GM13977 (cell line): ENCODE measurements at places on chromosomes 2 and 18.

GRCh38 chr18:78709261-78709809 lies 270.3 kb upstream of the SALL3 start:
- no peak for DNase-seq

GRCh38 chr2:14790041-14790640 lies 157.6 kb downstream of the LRATD1 start:
- DNase-seq = no peak

DNA sequence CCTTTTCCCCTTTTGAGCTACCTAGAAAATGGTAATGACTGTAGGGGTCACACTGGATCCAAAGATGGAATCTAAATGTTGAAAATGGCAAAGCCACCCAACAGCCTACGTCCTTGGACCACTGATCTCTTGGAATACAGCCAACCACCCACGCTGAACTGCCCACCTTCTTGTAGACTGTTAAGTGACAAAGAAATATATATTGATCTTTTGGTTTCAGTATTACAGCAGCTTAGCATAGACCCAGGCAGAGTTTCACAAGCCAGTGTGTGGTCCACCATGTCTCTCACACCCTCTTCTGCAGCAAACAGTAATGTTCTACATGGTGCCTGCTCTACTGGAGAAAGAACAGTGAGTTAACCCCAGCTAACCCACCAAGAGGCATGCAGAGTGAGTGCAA lies 20.2 kb downstream of the CACNB4 start:
- peak; percentile 30 for DNase-seq

- no peak for DNase-seq
Observed at GRCh38 chr2:101658387-101658786, 39.1 kb upstream of the MAP4K4 start.

- DNase-seq = no peak
Observed at GRCh38 chr2:22998359-22998758, 386.6 kb upstream of the KLHL29 start.

DNA sequence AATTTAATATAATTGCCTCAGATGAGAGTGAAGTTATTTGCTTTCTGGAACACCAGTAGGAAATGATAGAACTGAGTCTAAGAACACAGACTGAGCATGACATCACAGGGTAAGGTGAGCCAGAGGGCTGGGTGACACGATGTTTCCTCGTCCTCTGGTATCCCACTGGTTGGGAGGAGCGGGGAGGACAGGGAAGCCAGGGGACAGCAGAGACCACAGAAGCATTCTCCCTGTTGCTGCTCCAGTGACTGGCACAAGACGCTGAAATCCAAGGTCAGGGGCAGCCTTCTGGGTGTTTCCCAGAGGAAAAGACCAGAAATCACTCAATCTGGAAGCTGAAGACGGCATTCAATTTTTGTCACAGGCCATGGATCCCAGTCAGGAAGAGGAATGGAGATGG lies 363.4 kb upstream of the SOX11 start:
- no peak for DNase-seq

DNA sequence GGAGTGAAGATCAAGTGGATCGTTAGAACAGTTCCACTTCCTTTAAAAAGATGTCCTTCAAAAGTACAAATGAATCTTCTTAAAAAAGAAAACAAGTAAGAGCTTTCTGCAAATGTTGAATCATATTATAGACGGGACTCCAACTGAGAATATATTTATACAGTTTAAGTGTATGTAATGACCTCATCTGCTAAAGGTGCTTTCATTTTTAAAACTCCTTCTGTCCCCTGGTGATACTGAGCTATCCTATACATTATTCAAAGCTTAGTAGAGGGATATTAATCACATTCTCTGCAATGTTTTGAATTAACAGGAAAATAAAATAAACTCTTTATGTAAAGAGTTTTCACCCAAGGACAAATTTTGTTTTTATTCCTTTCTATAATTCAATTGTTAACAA lies 420.7 kb upstream of the SLC8A1 start:
- DNase-seq = no peak

- DNase-seq = no peak
Observed at GRCh38 chr2:230181195-230181594, 38.6 kb downstream of the SP110 start.

GRCh38 chr2:15939556-15939853 lies 845 bp upstream of the MYCN start:
- DNase-seq = peak; percentile 84

DNA sequence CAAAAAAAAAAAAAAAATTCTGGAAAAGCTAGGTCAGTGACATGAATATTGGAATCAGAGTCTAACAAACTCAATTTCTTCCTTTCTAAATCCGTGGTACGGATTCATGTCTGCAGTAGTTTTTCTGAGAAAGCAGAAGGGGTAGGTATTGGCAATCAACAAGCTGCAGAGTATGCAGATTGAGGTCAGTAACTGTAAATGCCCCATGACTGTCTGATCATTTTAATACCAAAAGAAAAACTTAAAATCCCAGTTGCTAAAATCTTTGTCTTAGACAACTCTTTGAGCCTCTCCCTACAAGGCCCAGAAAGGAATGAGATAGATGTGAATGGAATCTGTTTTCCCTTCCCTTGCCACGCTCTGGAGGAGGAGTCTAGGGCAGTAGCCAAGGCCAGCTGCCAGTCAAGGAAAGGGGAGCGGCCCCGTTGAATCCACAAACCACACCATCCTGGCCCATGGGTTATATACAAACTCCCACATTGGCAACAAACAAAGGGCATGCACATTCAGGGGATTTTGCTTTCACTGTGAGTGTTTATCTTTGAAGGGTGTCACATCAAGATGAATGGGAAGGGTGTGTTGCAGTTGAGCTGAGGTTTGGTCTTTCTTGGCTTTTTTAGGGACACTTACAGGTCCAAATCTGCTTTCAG lies 6.1 kb upstream of the CASP8 start:
- DNase-seq = no peak
